ENCODE measurements at places on chromosomes 6 and 20. TPM values are rescaled to one million over a fixed set of nuclear protein-coding genes. Genes with fewer than 3 reads are reported as not detected.

- DNase-seq, result no peak
- H3K4me3 ChIP-seq, result peak overlapping the region; percentile 48
- H3K36me3 ChIP-seq, result no peaks in the 10 kb centered on the region
- H3K4me1 ChIP-seq, result no peaks in the 10 kb centered on the region
Measured at GRCh38 chr20:49983848-49984408, 1.1 kb downstream of the SNAI1 start.

DNA sequence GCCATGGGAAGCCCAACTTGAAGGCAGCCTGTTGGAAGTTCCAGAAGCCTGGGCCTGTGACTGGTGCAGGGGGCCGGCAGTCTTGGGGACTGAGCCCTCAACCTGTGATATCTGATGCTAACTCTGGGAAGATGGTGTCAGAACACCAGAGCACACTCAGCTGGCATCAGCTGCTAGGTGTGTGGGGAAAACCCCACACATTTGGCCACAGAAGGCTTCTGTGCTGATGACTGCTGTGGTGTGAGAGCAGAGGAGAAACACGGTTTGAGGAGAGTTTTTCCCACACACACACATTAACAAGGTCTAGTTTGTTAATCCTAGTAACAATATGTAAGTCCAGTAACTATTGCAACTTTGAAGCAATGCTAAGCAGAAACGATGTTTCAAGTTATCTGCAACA is 78.0 kb downstream of the PSMB1 start:
- H3K27me3 ChIP-seq, result no peaks in the 10 kb centered on the region
- H3K36me3 ChIP-seq, result no peaks in the 10 kb centered on the region
- H3K4me1 ChIP-seq, result no peaks in the 10 kb centered on the region
- no peak overlapping the region for H3K27ac ChIP-seq
- no peak overlapping the region for H3K4me3 ChIP-seq

DNA sequence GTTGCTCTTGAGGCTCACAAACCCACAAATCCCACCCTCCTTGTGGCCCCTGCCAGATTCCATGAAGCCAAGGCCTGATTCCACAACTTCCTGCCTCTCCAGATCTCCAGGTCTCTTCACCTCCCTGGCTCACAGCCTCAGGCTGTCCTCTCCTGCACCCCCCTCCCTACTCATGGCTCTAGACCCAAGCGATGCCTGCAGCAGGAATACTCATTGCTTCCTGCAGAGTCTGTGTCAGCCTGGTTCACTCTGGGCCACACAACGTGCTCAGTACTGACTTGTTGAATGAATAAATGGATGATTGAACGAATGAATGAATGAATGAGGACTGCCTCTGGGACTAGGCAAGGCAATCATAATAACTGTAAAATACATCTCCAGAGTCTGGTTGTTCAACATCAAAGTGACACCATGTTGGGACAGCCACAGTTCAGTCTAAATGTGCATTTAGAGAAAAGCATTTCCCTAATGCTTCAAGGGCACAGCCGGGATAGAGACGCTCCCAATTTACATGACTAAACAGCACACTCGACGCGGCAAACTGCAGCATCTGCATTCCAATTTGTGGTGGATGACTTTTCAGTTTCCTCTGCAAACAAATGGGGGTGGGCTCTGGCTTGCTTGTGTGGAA is 139.9 kb downstream of the GRM4 start:
- no peaks in the 10 kb centered on the region for H3K36me3 ChIP-seq
- H3K27me3 ChIP-seq, result no peaks in the 10 kb centered on the region
- no peaks in the 10 kb centered on the region for H3K4me1 ChIP-seq
- no peak for DNase-seq
- no peak overlapping the region for H3K4me3 ChIP-seq

- no peak for DNase-seq
- H3K36me3 ChIP-seq, result no peaks in the 10 kb centered on the region
- H3K27me3 ChIP-seq, result no peaks in the 10 kb centered on the region
- no peak overlapping the region for H3K4me3 ChIP-seq
- H3K4me1 ChIP-seq, result no peaks in the 10 kb centered on the region
- H3K27ac ChIP-seq, result no peak overlapping the region
Measured at GRCh38 chr20:33175123-33175522, 7.2 kb downstream of the BPIFA2 start.

DNA sequence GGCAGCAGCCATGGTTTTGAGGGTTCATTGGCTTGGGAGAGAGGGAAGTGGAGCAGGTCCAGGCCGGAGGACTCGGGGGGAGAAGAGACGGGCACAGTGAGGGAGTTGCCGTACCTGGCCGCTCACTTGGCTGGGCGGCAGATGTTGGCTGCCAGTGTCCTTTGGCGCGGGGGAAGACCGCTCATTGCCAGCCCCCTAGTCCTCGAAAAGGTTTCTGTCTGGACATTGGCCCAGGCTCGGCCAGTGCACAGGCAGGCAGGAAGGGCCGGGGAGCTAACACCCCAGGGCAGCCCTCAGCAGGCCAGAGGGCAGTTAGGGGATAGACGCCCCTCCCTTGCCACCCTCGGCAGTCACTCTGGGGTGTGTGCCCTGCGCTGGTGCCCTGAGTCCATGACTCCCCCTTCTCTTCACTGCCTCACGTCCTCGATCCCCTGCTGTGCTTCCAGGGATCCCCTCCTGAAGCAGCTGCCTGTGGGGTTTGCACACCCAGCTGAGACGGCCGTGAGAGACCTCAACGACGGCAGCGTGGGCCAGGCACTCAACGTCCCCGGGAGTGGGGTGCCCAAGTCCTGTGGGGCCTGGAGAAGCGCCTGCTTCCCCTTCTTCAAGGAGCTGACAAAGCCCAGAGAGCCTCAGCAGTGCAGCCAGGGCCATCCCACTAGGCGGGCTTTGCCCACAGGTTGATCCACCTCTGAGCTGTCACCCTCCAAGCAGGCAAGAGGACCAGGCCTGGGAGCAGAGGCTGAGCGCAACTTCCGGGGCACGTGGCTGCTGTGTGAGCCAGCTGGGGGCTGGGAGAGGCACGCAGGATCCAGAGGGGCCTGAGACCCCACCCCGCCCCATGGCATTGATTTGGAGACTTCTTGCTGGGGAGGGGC is 20.4 kb downstream of the RBM38 start:
- peaks cover 43% of the 10 kb centered on the region for H3K4me1 ChIP-seq
- H3K36me3 ChIP-seq, result peaks cover 24% of the 10 kb centered on the region
- DNase-seq, result no peak
- H3K27ac ChIP-seq, result no peak overlapping the region
- H3K27me3 ChIP-seq, result no peaks in the 10 kb centered on the region

The ARMH2 gene
- total RNA-seq, result not detected

The ANKRD66 gene
- total RNA-seq, result not detected

The NOTCH4 gene
- 22.5 TPM for total RNA-seq

The MACROD2 gene
- 10.4 TPM for total RNA-seq

The OR2J3 gene
- total RNA-seq, result not detected

The KCNQ2 gene
- total RNA-seq, result not detected
